ENCODE measurements at places on chromosomes 11 and 22.

DNA sequence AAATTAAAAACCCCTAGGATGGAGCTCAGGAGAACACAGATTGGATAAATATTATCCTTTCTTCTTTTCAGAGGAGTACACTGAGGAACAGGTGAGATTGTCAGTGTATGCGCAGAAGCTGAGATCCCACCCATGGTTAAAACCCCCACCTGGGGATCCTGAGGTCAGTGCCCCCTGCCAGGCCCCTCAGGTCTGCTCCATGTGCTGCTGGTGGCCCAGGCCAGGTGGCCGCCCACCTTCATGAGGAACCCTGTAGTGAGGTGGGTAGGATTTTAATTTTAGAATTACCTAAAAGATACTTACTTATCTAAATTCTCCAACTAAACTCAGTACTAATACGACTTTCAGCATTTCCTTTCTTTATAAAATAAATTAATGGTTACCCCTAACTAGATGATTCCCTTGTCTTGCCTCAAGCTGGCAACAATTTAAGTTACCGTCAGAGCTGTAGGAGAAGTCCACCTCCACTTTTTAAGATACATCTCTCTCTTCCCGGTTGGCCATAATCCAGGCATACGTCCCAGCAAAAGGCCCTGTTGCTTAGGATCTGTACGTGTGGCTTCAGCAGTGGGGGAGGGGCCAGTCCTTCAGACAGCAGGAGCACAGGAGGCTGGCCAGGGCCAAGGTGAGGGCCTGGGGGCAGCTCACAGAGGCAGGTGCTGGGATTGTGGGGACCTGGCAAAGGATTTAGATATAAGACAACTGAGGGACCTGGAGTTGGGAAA lies 61.5 kb upstream of the PITPNB start:
- DNase-seq: no peak

GRCh38 chr22:37045958-37046357 lies 5.6 kb upstream of the KCTD17 start:
- DNase-seq: no peak

- no peak for DNase-seq
Measured at GRCh38 chr11:113389272-113389671, 1.7 kb downstream of the ANKK1 start.

GRCh38 chr11:117179048-117179999 lies 781 bp downstream of the SIDT2 start:
- peak; percentile 39 for DNase-seq

Measured in central memory CD8-positive, alpha-beta T cell (primary cell).